ENCODE measurements at places on chromosomes 12 and 14. TPM values are rescaled to one million over a fixed set of nuclear protein-coding genes. Genes with fewer than 3 reads are reported as not detected.

DNA sequence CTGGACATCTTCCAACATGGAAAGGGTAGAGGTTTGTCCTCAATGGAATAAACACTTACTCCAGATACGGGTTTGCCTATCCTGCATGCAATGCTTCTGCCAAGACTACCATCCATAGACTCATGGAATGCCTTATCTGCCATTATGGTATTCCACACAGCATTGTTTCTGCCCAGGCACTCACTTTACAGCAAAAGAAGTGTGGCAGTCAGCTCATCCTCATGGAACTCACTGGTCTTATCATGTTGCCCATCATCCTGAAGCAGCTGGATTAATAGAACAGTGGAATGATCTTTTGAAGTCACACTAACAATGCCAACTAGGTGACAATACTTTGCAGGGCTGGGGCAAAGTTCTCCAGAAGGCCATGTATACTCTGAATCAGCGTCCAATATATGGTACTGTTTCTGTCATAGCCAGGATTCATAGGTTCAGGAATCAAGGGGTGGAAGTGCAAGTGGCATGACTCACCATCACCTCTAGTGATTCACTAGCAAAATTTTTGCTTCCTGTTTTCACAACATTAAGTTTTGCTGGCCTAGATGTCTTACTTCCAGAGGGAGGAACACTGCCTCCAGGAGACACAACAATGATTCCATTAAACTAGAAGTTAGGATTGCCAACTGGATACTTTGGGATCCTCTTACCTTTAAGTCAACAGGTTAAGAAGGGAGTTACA is 140.4 kb downstream of the SLC35F4 start:
- H3K4me3 ChIP-seq, result no peak overlapping the region
- no peaks in the 10 kb centered on the region for H3K4me1 ChIP-seq
- H3K36me3 ChIP-seq, result no peaks in the 10 kb centered on the region

DNA sequence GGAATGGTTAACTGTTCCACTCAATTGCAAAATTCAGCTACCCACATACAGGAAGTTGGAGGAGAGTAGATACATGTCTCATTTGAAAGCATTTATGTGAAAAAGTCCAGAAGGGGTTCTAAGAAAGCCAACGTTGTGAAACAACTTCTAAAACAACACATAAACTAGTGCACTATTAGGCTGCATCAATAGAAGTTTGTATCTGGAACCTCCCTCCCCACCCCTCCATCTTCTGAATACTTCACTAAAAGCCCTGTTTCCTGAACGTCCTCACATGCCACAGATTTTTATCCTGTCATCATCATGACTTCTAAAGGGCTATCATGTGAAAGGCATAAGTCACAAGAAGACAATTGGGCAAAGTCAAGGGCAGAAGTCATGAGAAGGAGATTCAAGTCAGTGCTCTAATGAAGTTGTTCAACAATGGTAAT is 5.5 kb downstream of the KRT79 start:
- DNase-seq, result no peak
- no peaks in the 10 kb centered on the region for H3K36me3 ChIP-seq
- no peak overlapping the region for H3K4me3 ChIP-seq
- no peaks in the 10 kb centered on the region for H3K27me3 ChIP-seq
- no peak overlapping the region for H3K27ac ChIP-seq
- H3K4me1 ChIP-seq, result no peaks in the 10 kb centered on the region

GRCh38 chr12:26126340-26127284 is 1.8 kb upstream of the BHLHE41 start:
- peaks cover 19% of the 10 kb centered on the region for H3K4me1 ChIP-seq
- peak overlapping the region; percentile 93 for H3K27ac ChIP-seq
- peak; percentile 95 for DNase-seq
- no peaks in the 10 kb centered on the region for H3K36me3 ChIP-seq
- H3K4me3 ChIP-seq, result peak overlapping the region; percentile 73

GRCh38 chr12:113485330-113485729 is 13.7 kb upstream of the LHX5 start:
- H3K36me3 ChIP-seq, result no peaks in the 10 kb centered on the region
- no peaks in the 10 kb centered on the region for H3K4me1 ChIP-seq
- H3K27me3 ChIP-seq, result peaks cover 81% of the 10 kb centered on the region
- H3K4me3 ChIP-seq, result no peak overlapping the region
- no peak for DNase-seq

DNA sequence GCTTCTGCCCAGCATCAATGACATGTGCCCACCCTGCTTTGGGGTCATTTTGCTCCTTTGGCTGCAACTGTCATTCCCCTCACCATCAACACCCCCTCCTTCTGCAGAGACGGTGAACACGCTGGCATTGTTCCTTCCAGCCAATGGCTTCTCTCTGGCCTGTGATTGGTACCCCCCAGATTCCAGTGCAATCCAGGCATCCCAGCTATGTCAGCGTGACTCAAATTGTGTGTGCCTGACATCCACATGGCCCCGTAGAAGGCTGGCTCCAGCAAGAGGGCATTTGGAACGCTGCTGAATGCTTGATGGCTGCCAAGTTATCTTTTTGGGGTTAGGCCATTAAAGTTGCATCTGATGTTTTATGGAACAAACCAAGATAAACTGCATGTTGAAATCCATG is 21.0 kb upstream of the CCND2 start:
- H3K4me1 ChIP-seq, result no peaks in the 10 kb centered on the region
- no peaks in the 10 kb centered on the region for H3K36me3 ChIP-seq
- H3K4me3 ChIP-seq, result peak overlapping the region; percentile 16

GRCh38 chr14:99732436-99733210 is 48.5 kb downstream of the CYP46A1 start:
- no peak overlapping the region for H3K27ac ChIP-seq
- no peak overlapping the region for H3K4me3 ChIP-seq
- H3K36me3 ChIP-seq, result no peaks in the 10 kb centered on the region
- peaks cover 25% of the 10 kb centered on the region for H3K4me1 ChIP-seq
- no peaks in the 10 kb centered on the region for H3K27me3 ChIP-seq

The CACNA1C gene
- total RNA-seq, result 135 TPM

Measured in heart left ventricle (tissue), 16 donors.